Epithelial cell of prostate (primary cell): ENCODE measurements at places on chromosomes 4 and X.

DNA sequence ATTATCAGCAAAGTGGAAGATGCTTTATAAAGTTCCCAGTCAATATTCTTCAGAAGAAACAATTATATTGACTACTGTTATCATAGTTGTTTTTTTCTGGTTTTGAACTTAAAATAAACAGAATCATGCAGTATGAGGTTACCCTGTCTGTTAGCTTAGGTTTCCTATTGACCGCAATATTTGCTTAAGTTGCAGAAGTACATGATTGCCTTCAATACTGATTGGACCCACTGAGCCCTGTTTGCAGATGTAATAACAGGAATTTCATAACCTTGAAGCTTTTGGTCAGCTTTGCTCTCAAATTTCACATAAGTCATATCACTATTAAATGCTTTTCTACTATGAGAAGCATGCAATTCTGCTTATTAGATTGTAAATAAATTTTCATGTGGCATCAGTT is 229.1 kb upstream of the FSTL5 start:
- DNase-seq, result no peak

- DNase-seq, result no peak
Observed at GRCh38 chr4:186297013-186297645, 31.1 kb downstream of the F11 start.

DNA sequence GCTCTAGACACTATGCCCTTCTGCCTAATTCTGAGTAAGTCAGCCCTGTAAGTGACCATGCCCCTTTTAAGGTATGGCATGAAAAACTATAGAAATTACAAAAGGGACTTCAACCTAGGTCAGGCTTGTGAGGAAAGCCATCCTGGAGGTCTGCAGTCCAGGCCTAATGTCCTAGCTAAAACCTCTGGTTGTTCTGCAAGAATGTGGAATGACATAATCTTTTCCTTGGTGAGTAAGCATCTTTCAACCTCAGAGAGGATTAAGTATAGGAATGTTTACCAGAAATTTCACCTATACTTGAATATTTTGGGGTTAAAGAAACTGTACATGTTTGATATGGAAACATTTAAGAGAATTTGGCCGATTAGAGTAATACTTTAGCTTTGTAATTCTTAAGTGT is 23.8 kb upstream of the HPSE start:
- no peak for DNase-seq

DNA sequence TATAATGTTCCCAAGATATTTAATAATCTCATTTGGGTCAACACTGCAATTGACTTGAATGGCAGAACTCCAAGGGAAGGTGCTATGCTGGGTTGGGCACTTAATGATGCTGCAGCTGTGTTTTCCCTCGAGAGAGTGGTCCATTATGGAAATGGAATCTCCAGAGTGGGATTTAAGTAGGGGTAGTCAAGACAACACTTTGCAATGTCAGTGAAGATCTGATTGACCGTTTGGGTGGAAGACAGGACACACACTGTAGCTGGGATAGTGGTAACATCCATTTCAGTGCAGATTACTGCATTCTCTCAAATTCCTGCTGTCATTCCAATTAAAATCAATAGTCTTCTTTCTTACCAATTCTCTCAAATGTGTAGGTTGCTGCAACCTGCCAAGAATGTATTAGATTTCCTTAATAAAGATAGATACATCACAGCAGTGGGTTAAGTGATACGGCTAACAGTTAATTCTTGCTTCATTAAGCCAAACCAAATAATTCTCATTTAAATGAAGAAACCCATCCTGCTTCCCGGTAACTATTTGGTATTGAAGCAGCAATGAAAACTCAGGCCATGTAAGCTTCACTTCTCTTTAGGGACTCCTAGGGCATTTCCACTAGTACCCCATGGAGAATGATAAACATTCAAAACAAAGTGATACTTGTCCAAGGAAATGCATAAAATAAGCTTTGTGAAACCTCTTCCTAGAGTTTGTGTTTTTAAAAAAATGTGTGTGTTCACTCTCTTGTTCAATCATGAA is 40.5 kb upstream of the RASGEF1B start:
- DNase-seq, result no peak

- DNase-seq, result no peak
Observed at GRCh38 chrX:37652589-37653231, 32.9 kb upstream of the XK start.

- DNase-seq, result no peak
Observed at GRCh38 chrX:40343319-40343718, 237.5 kb upstream of the ATP6AP2 start.

GRCh38 chrX:140672840-140673731 is 36.5 kb upstream of the LINC00632 start:
- DNase-seq, result no peak

- no peak for DNase-seq
Observed at GRCh38 chrX:19382555-19383145, 38.9 kb downstream of the PDHA1 start.

DNA sequence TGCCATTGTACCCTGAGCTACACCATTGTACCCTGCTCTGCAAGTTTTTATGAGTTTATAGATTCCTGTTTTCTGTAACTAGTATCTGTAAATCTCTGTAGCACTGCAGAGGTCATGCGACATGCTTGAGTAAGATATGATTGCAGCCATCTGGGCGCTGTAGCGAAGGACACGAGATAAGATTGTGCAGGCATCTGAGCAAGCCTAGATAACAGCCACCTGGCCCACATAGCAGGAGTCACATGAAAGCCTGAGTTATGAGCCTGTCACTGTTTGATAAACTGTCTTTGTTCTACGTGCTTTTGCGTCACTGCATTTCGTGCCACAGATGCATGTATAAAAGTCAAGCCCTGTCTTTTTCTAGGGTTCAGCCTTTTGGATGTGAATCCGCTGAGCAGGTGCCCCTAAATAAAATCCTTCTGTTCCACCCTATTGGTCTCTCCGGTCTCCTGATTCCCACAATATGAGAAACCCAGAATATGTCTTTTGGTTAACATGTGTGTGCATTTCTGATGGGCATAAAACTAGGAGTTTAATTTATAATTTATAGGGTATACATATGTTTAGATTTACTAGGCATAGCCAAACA is 327.6 kb upstream of the MAOA start:
- DNase-seq, result no peak

- no peak for DNase-seq
Observed at GRCh38 chr4:25096981-25097443, 63.2 kb downstream of the SEPSECS start.

GRCh38 chr4:8893624-8894423 is 22.2 kb upstream of the HMX1 start:
- no peak for DNase-seq

- DNase-seq, result no peak
Observed at GRCh38 chrX:40006106-40007017, 91.4 kb downstream of the BCOR start.

DNA sequence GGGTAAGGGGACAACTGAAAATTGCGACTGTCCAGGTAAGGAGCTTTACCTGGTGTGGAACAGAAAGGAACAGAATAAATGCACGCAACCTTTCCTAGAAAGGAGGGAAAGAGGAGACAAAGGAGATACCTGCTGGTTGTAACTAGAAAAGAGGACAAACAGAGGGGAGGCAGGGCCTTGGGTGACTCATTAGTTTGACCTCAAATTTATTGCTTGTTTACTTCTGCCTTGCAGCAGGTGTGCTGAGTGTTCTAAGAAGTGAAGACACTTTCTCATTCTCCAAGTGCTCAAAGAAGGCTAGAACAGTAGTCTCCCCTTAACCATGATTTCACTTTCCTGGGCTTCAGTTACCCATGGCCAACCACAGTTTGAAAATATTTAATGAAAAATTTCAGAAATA is 123.1 kb upstream of the BOD1L1 start:
- DNase-seq, result no peak

DNA sequence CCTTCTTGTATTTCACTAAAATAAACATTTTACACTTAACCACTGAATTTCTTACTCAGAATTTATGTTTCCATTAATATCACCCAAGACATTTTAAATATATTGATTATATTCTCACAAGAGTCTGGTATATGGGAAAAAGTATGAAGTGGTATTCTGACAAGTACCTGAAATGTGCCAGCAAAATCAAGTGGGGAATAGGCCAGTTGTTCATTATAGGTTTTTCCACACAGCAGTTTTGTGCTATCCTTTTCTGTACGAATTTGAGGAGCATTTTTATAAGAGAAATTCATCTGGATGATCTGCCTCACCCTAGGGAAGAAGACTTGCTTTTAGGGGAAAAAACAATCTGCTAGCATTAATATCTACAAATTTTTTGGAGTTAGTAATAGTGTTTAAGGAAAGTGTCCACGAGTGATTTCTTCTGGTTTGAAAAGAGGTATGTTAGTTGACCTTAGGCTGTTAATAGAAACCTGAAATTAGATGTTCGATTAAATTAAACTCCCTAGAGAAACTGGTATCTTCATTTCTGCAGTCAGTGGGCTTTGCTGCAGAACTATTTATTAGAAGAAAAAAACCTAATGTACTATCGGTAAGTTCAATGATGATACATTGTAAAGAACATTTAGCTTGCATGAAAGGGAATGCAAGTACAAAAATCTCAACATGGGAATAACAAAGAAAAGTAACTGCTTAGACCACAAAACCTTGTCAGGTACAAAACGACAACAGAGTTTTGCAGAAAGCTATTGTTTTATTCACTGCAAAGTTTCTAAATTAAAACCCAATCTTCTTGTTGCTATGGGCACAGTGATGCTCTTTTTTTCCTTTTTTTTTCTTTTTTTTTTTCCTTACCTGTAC is 1.8 kb downstream of the KLF3 start:
- no peak for DNase-seq

DNA sequence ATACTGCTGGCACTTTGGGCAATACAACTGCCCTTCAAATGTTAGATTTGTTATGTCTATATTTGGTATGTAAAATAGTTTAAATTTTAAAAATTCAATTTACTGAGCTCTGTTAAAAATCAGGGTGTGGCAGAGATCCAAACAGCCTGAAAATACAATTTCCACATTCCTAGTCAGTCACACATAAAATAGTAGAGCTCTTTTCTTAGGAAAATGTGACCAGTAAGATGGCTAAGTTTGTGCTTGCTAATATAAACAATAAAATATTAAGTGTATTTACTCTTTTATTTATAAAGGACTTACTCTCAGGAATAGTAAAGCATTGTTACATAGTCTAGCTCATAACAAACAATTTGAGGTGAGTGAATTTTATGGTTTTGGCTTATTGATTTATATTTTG is 200.2 kb downstream of the DKK2 start:
- DNase-seq, result no peak

DNA sequence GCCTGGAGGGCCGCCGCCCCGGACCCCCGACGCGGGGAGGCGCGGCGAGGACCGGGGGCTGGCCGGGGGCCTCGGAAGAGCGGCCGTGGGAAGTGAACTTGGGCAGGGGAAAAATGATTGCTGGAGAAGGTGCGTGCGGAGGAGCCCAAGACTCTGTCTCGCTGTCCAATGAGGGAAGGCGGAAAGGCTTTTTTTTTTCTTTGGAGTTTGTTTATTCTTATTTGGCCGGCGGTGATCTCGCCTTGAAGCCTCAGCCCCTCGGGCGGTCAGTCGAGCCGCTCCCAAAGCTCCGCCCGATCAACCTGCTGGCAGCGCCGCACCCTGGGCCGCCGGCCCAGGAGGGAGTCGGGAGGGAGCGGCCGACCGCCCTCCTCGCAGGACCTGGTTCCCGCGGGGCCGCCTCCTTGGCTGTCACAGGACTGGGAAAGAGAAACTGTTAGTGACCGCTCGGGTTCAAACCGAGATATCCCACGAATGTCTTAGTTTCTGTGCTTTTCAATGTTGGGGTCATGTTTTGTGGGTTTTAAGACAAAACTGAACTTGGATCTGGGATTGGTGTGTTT is 2.5 kb downstream of the CPEB2 start:
- DNase-seq, result no peak
